Renal cortical epithelial cell (primary cell): ENCODE measurements at places on chromosomes 1 and 21.

DNA sequence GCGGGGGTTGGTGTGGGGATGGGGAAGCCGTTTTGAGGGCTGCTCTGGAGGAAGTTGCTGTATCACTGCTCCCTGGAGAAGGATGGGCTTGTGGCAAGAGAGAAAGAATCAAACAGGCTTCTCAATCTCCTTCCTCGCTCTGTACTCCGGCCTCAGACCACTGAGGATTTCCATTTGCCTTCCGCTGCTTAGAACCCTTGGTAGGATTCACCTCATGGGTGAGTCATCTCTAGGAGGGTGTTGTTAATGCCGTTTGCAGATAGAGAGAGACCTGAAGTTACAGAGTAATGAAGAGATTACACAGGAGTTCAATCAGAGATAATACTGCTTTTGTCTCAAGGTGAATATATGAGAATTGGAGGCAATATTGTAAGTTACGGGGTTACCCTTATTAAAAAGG, 15.3 kb downstream of the SLC35F3 start:
- DNase-seq: no peak

GRCh38 chr1:201648066-201648906, 109.4 kb downstream of the NAV1 start:
- no peak for DNase-seq

GRCh38 chr21:35127851-35128250, 78.7 kb upstream of the RUNX1 start:
- DNase-seq: peak; percentile 49

DNA sequence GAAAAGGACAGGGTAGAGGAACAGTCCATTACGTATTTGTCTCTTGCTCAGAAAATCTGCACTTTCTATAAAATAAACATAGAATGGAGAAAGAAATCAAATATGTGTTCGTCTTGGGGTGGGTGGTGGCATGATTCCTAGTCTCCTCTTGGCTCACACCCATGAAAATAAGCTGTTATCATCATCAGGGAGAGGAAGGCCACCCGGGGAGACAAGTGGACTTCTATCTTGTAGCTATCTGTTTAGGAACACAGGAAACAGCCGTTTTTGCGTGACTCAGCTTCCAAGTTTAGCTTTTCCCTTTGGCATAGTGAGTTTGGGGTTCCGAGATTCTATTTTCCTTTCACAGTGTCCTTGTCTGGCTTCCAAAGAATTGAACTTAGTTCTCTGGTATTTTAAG, 622.3 kb downstream of the PTPRU start:
- no peak for DNase-seq

DNA sequence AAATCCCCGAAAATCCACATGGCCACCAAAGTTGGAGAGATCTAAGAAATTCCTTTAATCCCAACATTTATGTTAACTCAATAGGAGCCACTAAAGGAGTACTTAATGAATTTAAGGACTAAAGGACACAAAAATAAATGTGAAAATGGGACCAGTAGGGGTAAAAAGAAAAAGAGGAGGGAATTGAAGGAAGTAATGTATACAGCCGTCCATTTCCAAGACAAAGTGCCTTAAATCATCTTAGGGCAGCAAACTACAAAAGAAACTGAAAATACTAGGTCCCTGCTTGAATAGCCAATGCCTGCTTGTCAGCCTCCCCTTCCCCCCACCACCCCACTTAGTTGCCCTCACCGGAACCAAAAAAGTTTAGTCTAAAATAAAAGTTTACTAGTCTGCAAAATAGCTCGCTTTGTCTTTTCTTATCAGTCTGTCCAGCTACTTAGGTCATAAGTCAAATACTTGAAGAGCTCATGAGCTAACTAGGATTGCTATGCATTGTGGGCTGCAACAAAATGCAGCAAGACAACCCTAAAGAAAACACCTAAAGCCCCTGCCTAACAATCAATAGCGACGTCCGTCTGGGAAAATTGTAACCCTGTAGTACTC, 66.3 kb upstream of the TLR5 start:
- no peak for DNase-seq

DNA sequence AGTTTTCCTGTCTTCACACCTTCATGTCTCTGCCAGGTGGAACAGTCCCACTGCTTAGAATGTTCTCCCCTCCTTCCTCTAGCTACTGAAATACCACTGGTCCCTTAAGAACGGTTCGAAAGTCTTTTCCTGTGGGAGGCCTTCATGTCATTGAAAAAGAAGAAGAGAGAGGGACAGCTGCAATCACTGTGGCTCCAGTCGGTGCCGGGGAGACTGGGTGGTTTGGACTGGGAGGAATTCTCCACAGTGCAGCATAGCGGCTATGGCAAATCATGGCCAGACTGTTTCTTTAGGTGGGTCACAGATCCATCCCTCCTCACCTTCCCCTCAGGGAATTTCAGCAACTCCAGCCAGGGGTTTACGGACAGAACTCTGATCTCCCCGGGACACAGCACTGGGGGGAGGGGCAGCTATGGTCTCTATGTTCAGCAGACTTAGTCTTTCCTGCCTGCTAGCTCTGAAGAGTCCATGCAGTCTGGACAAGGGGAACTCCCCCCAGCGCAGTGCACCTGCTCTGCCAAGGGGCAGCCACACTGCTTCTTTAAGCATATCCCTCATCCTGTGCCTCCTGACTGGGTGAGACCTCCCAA, 567.2 kb downstream of the SMYD3 start:
- no peak for DNase-seq
